ENCODE measurements at places on chromosomes 13 and 19.

- no peak for DNase-seq
Observed at GRCh38 chr19:4639531-4640246, 373 bp downstream of the TNFAIP8L1 start.

DNA sequence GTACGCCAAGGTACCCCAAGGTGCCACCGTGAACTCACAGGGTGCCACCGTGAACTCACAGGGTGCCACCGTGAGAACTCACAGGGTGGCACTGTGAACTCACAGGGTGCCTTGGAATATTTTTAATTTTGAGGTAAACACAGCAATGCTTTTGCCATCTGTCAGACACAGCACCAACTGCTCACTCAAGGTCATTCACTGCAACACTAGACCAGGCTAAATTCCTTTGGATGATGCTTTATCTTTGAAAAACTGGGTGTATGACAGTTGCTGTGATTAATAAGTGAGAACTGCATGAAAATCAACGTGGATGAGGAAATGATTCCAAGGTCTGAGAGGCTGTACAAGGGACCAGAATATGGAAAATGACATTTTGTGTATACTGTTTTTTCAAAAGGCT lies 18.9 kb downstream of the SAFB2 start:
- no peak for DNase-seq

- DNase-seq: no peak
Observed at GRCh38 chr13:51945149-51945548, 66.1 kb downstream of the ATP7B start.

- DNase-seq: no peak
Observed at GRCh38 chr13:89822467-89822866, 1525.0 kb upstream of the MIR17HG start.

DNA sequence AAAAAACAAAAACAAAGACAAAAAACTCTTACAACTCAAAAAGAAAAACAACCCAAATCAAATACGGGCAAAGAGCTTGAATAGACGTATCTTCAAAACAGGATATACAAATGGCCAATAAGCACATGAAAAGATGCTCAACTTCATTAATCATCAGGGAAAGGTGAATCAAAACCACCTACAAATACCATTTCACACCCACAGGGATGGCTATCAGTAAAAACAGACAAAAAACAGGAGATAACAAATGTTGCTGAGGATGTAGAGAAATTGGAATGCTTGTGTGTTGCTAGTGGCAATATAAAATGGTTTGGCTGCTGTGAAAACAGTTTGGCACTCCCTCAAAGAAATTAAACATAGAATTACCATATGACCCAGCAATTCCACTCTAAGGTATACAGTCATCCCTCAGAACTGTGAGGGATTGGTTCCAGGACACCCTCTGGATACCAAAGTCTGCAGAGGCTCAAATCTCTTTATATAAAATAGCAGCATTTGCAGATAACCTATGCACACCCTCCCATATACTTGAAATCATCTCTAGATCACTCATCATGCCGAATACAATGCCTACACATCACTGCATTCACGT lies 29.7 kb downstream of the MLLT1 start:
- no peak for DNase-seq

Measured in right renal cortex interstitium (tissue), 3 donors.